ENCODE measurements at places on chromosomes 7 and 10.
A peak's percentile ranks its signal among the peaks of the same experiment; 100 is the strongest.

DNA sequence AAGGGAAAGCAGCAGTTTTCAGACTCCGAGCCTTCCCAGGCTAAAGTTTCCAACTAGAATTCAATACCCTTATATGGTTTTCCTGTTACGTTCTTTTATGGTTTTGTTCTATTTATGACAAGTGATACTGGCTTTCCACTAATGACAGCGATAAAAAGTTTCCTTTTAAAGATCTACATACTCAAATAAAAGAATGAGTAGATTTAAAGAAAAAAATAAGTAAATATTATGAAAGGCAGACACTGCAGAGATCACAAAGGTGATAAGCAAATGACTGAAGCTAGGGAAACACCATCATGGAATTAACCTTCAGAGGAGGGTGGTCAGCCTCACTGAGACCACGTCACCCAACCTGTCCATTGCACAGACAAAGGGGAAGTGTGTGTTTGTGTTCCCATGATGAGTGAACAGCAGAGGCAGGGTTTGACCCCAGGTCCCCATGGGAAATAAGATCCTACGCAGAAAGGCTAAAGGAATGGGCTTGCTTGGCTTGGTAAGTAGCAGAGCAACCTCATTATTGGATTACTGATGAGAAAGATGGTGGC is 4.0 kb downstream of the VSIR start:
- no peak for DNase-seq

GRCh38 chr10:95343573-95343972 is 52.8 kb upstream of the PDLIM1 start:
- DNase-seq, result no peak

DNA sequence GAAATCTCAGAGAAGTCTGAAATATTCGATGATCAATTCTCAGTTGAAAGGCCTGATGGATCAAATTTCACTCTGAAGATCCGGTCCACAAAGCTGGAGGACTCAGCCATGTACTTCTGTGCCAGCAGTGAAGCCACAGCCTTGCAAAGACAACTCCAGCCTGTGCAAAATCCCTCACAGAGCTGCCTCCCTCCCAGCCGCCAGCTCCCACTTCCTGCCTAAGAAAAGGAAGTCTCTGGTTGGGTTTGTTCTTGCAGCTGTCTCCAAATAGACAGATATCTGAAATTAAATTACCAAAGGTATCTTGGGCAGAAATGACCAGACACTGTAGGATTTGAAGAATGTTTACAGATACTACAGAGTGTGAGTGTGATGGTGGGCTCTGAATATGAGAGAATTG is 43.4 kb upstream of the PRSS58 start:
- DNase-seq, result no peak

GRCh38 chr7:116802746-116803152 is 59.6 kb upstream of the CAPZA2 start:
- DNase-seq, result no peak

- no peak for DNase-seq
Observed at GRCh38 chr7:107957436-107957835, 45.5 kb downstream of the LAMB1 start.

DNA sequence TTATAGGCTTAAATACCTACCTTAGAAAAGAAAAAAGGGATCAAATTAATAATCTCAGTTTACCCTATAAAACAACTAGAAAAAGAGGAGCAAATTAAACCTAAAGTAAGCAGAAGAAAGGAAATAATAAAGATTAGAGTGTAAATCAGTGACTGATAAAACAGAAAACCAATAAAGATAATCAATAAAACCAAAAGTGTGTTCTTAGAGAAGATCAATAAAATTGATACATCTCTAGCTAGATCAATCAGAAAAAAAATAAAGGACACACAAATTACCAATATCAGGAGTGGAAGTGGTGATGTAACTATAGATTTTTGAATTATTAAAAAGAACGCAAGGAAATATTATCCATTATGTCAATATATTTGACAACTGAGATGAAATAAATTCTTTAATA is 69.2 kb upstream of the NAMPT start:
- no peak for DNase-seq

DNA sequence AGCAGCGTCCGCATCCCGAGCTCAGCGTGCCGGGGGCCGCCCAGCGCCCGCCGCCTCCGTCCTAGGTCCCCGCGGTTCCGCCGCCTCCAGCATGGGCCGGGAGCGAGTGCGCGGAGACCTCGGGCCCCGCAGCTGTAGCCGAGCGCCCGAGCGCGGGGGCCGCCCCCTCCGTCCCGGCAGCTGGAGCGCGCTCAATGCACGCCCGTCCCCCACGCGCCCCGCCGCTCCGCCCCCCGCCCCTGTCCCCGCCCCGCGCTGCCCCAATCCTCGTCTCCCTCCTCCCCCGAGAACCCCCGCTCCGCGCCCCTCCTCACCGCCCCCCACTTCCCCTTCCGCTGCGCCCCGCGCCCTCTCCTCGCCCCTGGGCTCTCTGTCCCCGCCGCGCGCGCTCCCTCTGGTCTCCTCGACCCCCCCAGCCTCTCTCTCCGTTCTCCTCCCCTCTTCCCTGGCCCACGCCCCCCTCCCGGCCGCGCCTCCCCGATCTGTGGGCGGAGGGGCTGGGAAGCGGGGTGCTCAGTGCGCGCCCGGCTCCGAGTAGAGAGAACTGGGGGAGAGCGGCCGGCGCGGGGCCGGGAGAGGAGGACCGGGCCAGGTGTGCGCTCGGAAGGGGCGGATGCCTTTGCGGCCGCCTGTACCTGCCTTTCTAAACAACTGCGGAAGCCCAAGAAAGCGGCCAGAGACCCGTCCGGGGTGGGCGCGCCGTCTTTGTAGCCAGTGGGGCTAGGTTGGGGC is at the start of gene VIPR2:
VIPR2 (minus strand) TSS at position 110 of the 732 bp plus-strand sequence; CDS start at position 14, 96 bp downstream.
- DNase-seq, result no peak

GRCh38 chr10:81498011-81498551 is 376.9 kb upstream of the NRG3 start:
- DNase-seq, result no peak

- DNase-seq, result no peak
Observed at GRCh38 chr10:29970576-29970975, 88.8 kb downstream of the JCAD start.

- DNase-seq, result no peak
Observed at GRCh38 chr10:18399158-18399557, 252.2 kb downstream of the NSUN6 start.

DNA sequence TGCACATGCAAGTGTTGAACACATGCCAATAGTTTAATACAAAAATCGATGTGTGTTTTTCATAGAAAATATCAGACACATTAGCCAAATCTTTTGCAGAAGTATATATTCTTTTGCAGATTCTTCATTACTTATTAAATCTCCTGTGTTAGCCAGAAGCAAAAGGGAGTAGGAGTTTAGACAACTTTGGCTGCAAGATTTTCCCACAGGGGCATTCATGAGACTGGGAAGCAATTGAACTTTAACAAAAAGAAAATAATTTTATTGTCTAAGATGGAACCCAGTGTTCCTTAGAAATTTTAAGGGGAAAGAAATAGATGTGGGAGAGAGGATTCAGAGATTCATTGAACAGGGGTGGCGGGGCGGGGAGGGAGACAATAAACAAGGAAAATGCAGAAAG is 1336.0 kb downstream of the GATA3 start:
- no peak for DNase-seq

GRCh38 chr10:49767752-49768151 is 5.6 kb upstream of the OGDHL start:
- no peak for DNase-seq

DNA sequence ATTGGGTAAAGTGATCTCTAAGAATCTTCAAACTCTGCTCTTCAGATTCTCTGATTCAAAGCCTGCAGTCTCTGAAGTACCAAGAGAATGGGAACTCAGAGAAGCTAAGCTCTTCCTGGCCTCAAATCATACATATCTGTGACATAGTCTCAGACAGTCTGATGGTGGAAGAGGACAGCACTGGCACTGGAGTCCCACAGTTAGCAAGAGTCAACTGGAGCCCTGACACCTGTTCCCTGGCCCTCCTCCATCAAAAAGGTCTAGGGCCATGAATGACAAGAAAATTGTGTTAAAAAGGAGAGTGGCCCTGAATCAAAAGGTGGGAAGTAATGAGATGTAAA is 37.7 kb downstream of the PRSS2 start:
- no peak for DNase-seq

DNA sequence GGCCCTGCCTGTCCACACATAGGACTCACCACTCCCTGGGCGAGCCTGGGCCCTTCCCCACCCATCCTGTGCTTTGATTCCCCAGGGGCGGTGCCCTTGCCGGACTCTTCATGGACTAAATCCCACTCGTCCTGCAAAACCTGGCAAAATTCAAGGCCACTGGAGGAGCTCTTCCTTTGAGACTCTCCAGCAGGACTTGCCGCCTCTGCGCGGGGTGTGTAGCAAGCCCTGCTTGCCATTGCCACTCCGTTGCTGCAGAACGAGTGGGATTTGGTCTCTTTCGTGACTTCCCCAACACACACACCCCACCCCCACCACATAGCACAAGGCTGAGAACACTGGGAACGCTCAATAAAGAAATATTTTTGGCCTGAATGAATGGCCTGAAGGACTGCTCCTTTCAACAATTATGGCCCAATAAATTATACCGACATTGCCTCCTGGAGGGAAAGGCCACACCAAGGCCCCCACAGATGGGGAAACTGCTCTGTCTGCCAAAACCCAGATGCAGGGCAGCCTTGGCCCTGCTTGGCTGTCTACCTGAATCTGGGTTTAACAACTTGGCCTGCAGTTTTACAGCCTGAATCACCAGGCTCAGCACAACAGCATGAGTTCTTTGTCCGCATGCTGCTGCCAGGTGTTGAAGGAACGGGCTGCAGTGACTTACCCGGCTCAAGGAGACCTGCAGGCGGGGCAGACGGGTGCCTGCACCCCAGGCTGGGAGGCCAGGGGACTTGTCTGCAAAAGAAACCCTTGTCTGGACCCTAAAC is 72.8 kb upstream of the KAT6B start:
- peak; percentile 7 for DNase-seq

DNA sequence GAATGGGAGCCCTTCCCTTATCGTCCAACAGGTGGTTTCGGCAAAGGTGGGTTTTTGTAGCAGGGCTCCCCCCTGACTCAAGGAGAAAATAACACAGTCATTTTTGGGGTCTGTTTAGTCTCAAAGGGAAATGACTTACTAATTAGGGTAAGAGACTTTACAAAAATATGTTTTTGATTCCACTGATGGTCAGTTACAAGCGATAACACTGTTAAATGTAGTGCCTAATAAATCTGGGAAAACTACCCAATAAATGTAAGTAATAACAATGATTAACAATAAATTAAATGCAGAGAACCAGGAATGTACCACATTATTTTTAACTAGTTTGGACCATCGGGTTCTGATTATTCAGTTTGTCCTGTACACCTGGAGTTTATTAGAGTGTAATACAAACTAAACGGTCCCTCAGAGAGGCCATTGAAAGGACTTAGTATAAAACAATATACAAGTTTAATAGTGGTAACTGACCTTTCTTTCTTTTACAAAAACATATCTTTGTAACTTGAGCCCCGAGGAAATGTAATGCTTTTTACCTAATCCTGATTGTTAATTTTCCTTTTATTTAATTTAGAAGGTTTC is 216.2 kb upstream of the HABP2 start:
- no peak for DNase-seq

DNA sequence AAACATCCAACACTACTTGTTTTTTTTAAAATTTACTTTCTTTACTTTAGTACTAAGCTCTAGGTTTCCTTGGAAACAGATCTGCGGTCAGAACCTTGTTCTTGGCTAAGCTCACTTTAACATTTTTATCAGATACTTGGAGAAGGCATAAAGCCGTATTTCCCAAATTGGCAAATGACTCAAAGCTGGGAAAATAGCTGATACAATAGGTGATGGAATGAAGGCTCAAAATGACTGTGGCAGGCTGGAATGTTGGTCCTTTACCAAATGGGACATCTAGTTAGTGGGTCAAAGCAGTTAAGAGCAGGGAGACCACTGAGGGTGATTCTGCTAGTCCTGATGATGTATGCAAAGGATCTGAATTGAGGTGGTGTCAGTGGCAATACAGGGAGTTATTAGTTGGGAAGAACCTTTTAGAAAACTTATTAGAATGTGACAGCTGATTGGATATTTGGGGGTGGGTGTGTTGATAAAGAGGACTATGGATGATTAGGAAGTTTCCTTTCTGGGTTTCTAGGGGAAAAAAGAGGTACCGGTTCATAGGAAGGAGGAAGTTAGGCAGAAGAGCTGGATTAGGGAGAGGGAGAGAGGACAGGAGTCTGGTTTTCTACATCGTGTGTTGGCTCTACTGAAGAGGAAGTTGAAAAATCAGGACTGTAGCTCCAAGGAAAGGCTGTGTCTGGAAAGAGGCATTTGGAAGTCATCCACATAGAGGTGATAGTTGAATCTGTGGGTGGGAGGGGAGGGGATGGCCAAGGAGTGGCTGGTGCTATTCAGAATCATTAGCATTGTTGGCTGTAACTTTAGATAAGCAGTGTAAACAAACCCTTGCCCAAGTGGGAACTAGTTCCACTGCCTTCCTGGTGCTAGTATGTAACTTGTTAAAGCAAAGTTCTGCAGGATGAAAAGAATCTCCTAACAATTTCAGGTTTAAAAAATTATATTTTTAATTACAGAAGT is 13.1 kb downstream of the PLCE1 start:
- no peak for DNase-seq

- no peak for DNase-seq
Observed at GRCh38 chr10:33735464-33735923, 401.0 kb upstream of the NRP1 start.

- no peak for DNase-seq
Observed at GRCh38 chr7:120337308-120337907, 64.4 kb downstream of the KCND2 start.

DNA sequence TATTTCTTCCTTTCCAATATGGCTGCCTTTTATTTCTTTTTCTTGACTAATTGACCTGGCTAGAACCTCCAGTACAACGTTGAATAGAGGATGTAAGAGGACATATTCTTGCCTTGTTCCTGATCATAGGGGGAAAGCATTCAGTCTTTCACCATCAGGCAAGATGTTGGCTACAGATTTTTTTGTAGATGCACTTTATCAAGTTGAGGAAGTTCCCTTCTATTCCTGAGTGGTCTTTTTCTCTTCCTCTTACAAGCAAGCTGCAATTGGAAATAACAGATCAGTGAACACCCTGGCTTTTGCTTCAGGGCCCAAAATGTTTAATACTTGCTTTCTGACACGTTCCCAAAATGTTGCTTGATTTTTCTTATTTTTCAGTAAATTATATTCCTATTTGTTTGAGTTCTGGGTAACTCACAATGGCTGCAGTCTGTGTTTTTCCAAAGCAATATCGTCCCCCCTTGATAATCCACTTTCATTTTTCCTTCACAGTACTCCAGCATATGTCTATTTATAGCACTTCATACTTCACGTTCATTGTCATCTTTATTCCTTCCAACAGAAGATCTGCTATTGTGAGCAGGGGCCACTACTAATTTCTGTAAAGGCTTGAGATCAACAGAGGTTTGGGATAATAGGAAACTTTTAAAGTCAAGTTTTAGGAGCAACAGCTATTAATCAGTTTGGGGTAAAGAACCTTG is 11.7 kb downstream of the CPEB3 start:
- no peak for DNase-seq

- DNase-seq, result no peak
Observed at GRCh38 chr7:153507885-153508284, 544.3 kb upstream of the DPP6 start.
